Sciatic nerve (tissue), 2 donors: ENCODE measurements at places on chromosomes 2 and 18. TPM values are rescaled to one million over a fixed set of nuclear protein-coding genes. Genes with fewer than 3 reads are reported as not detected.

Gene GRHL1
- total RNA-seq, result 1.5 TPM

Gene MYOM1
- 19.9 TPM for total RNA-seq

Gene FAM124B
- total RNA-seq, result 6.3 TPM

- no peak for DNase-seq
Observed at GRCh38 chr2:64135421-64135820, 8.8 kb downstream of the PELI1 start.

DNA sequence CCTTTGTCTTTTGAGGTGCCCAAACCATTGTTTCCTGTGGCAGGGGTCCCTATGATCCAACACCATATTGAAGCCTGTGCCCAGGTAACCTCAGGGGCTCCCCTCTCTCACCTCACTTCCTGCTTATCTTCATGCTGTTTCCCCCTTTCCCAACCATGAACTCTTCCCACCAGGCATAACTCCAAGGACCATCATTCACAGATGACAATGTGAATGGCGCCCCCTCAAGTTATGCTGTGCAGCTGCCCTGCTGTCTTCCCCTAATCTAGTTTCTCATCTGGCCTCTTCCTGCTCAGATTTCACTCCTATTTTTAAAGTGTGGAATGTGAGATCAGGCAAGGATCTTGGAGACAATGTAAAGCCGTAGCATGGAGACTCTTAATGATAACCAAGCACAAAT, 1.4 kb downstream of the GMPPA start:
- DNase-seq, result no peak

Gene POTEJ
- not detected for total RNA-seq

Gene NDC80
- 1.3 TPM for total RNA-seq

DNA sequence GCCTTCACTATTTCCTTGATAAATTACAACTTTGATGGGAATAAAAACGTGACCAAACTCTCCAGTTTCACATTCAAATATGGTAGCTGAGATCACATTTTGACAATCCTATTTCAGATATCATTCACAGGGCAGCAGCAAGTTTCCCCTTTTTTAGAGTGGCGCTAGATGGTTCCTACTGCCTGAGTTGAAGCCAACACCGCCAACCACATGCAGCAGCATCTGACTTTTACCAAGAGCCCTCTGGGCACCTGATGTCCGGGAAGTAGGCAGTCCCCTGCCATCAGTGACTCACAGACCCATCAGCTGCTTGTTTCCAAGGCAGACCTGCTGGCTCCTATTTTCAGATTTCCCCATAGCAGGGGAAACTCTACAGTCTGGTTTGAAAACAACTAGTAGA, 4.0 kb upstream of the MREG start:
- DNase-seq, result no peak

Gene CYS1
- total RNA-seq, result 9.3 TPM

DNA sequence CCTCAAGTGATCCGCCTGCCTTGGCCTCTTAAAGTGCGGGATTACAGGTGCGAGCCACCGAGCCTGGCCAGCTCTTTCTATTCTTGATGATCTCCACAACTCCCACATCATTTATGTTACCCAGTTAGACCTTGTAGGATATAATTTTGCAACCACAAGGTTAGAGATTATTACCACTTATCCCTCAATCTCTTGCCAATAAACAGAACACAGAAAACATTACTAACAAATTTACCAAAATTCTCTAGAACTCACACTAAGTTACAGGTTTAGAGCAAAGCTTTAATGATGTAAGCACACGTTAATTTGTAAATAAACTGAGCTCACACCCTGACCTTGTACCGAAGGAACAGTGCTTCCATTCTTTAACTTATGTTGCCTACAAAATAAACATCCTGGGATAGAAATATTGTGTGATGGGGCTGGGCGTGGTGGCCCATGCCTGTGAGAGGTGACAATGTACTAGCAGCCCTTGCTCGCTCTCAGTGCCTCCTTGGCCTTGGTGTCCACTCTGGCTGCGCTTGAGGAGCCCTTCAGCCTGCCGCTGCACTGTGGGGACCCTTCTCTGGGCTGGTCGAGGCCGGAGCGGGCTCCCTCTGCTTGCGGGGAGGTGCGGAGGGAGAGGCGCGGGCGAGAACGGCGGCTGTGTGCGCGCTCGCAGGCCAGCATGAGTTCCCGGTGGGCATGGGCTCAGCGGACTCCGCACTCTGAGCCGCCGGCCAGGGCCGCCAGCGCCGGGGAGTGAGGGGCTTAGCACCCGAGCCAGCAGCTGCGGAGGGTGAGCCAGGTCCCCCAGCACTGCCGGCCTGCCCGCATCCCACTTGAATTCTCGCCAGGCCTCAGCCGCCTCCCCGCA, 42.1 kb upstream of the ITSN2 start:
- DNase-seq, result no peak

Gene SPDYA
- total RNA-seq, result 3.3 TPM

DNA sequence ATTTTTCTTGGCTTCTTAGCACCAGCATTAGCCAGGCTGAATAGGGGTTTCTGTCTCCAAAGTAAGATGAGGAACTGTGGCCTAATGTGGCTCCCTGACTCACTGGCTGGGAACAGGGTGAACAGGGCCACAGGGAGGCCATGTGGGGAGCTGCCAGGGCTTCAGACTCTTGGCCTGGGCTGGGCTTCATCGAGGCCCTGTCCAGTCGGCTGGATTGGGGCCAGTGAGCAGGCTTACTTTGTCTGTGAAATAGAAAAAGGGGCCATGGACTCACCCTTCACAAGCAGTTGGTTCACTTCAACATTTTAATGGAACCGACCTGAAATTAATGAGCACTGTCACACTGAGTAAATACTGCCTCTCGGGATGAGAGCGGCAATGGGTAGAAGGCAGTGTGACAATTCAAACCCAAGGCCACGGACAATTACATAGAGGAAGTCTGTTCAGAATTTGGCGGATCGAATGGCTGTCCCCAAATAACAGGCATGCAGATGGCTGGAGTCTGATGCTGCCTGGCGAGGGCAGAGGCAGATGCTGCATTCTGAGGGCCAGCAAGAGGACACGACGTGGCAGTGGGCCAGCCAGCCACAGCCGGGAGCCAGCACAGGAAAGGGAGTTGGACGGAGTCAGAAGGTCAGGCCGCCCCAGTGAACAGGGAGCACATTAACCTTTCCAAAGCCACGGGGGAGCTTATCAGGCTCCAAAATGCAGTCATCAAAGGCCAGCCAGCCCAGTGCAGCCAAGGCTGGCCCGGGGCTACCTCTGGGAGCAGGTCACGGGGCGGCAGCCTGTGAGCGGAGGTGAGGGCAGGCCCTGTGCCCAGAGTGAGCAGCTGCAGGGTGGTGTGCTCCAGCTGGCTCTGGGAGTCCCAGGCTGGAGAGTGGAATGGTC, 146.6 kb upstream of the REV1 start:
- peak; percentile 78 for DNase-seq

DNA sequence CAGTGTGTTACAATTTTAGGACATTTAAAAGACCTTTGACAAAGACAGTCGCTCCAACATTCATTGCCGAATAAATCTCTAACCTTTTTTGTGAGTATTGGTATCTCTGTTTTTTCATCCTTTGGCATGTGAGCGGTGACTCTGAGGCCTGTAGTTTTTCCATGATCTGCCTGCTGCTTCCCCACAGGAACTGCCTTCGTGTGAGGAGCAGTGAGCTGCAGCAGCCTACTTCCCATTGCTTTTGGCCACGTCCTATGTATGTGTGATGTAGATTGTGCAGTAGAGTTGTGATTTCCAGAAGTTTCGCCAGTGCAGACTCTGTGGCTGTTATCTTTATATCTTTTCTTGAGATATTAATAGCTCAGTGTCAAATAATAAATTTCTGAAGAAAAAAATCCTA, 79.8 kb downstream of the UGGT1 start:
- DNase-seq, result no peak

DNA sequence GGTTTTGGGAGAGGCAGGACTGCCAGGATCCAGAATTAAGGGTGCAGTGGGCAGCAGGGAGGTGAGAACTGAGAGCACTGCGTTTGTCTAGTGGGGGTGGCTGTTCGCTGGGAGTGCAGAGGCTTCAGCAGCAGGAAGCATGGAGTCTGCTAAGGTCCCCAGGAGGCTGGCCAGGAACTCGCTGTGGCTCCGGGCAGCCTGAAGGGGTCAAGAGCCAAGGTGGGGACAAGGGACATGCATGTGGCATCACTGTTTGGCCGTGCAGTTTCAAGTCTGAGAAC, 43.2 kb upstream of the SEMA4C start:
- DNase-seq, result no peak
